ENCODE measurements at places on chromosomes 2 and 18.

GRCh38 chr18:63258749-63259566, 60.6 kb downstream of the BCL2 start:
- no peak for DNase-seq

DNA sequence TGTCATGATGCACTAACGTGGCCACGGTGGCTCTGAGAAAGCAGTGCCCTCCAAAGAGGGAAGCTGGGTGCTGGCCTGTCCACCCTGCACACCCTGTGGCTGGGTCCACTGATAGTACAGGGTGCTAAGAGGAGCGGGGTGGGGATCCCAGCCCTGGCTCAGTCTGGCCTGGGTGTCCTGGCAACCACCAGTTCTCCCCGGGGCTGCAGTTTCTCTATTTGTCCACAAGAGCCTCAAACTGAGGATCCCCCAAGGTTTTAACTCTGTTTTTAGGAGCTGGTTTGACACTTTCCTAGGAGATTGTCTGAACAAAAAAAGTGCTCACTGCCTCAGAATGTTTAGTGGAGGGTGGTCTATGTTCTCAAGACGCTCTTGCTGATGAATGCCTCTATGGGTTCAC, 29.0 kb downstream of the EDAR start:
- no peak for DNase-seq

DNA sequence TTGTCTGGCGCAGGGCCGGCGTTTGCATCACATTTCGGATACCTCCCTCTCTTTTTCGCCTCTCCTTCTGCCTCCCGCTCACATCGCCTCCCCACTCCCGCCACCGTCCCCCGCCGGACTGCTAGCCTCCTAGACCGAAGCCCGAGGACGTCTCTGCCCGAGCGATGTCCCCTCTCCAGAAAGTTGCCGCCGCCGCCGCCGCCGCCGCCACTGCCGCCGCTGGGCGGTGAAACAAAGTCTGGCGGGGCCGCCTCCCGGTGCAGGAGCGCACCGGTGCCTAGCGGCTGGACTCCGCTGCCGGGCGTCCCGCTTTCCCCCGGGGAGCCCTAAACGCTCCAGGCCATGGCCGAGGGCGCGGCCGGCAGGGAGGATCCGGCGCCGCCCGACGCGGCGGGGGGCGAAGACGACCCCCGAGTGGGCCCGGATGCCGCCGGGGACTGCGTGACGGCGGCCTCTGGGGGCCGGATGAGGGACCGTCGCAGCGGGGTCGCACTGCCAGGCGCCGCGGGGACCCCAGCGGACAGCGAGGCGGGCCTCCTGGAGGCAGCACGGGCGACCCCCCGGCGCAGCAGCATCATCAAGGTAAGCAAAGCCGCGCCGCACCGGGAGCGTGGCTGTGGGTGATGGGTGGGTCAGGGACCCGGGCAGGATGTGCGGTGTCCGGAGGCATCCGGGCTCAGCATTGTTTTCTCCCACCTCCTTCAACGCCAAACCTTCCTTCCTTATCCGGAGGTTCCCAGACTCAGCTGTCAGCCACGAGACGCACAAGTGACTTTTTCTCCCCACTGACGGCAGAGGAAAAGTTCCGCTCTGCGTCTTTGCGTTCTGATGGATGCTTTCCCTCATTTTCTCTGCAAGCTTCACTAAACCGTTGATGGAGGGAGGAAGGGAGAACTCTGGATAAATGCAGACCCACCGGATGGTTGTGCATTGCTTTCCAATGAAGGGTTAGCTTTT, 643 bp downstream of the PLCL1 start:
- peak; percentile 37 for DNase-seq

GRCh38 chr2:41870265-41870585, 177.6 kb upstream of the PKDCC start:
- DNase-seq, result no peak

- no peak for DNase-seq
Observed at GRCh38 chr2:11762799-11763461, 16.5 kb downstream of the LPIN1 start.

GRCh38 chr2:240259201-240259923, 118.9 kb upstream of the OTOS start:
- no peak for DNase-seq

DNA sequence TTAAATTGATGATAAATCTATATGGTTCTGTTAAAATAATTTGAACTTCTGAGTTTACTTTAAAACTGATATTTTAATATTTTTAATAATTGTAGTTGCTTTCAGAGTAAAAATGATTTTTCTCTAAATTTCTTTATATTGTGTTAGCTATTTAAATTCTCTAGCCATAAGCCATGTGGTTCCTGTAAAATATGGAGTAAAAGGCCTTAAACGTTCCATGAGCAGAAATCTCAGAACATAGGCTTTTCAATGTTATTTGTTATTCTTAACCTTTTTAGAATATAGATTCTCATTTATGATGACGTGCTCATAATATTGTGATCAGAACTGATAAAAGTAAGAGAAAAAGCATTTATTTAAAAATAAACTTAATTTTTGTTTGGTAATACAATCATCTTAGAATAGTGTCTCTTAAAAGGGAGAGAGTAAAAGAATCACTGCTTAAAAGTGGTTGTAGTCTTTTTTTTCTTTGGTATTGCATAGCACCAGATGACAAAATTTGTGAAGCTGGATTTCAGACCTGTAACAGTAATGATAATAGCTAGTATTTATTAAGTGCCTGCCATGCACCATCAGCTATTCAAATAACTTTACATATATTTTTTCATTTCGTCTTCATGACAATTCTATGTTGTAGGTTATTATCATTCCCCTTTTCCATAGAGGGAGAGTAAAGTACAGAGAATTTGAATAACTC, 2.7 kb downstream of the BMPR2 start:
- no peak for DNase-seq

DNA sequence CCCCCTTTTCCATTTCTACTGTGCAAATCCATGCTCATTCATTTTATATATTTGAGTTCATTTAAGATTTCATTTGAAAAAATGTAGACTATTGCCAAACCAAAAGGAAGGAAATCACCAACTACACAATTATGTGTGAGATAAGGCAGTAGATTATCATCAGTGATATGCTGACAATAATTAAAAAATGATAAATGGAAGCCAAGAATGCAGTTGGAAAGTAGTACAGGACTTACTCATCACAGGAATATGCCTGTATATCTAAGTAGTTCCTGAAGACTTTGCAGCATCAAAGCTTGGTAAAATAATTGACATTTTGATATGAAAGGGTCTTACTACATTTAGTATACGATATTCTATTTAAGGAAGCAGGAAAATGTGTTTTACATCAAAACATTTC, 166.1 kb upstream of the OTX1 start:
- DNase-seq, result no peak

DNA sequence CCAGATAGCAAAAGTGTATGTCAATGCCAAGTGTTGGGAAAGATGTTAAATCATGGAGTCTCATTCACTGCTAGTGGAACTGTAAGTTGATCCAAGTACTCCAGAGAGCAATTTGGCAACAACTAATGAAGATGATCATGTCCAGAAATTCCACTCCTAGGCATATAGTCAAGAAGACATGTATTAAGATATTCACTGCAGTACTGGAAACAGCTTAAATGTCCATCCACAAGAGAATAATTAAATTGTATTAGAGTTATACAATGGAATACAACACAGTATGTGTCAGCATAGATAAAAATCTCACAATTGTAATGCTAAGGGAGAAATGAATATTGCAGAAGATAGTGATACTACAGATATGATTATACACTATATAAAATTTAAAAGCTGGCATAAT, 15.2 kb upstream of the LBH start:
- no peak for DNase-seq

DNA sequence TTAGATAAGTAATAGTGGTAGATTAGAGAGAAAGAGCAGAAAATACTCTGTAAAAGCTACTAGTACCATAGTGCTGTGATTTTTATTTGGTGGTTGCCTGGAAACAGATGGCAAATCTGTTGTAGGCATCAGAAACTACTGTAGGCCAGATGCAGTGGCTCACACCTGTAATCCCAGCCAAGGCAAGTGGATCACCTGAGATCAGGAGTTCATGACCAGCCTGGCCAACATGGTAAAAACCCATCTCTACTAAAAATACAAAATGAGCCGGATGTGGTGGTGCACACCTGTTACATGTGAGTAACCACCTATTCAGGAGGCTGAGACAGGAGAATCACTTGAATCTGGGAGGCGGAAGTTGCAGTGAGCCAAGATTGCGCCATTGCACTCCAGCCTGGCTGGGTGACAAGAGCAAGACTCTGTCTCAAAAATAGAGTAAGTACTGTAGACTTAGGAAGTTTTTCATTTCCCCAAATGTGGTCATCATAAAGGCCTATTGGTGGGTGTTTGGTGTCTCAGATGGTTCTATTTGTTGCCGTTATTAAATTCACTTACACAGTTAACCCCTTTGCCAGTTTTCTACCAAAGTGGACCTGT, 79.6 kb downstream of the SPTBN1 start:
- DNase-seq, result no peak

GRCh38 chr2:127140538-127140937, 33.6 kb upstream of the BIN1 start:
- no peak for DNase-seq

- no peak for DNase-seq
Observed at GRCh38 chr2:58293056-58293455, 51.9 kb upstream of the FANCL start.

DNA sequence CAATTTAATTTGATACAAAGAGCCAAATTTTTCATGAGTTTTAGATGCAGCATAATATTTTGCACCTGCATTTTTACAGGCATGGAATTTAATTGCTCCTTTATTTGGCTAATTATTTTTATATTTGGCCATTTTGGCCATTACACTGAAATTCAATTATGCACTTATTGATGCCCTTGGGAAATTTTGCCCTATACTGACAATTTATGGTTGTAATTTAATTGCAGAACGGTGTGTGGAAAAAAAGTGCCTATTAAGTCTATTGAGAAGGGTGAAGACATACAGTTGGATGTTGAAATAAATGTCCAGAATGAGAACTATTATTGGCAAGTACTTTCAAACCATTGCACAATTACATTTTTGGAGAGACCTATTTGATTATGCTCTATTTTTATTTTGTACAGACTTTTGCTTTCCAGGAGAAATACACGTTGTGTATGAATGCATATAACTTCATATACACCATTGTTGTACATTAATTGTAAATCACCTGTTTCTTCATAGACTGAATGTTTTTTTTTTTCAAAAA, 1319.3 kb upstream of the CDH2 start:
- no peak for DNase-seq

- DNase-seq, result no peak
Observed at GRCh38 chr18:61544178-61544577, 210.9 kb downstream of the CDH20 start.

- DNase-seq, result no peak
Observed at GRCh38 chr2:493228-493627, 184.0 kb downstream of the TMEM18 start.

- DNase-seq, result no peak
Observed at GRCh38 chr2:127087791-127088495, 19.0 kb downstream of the BIN1 start.

DNA sequence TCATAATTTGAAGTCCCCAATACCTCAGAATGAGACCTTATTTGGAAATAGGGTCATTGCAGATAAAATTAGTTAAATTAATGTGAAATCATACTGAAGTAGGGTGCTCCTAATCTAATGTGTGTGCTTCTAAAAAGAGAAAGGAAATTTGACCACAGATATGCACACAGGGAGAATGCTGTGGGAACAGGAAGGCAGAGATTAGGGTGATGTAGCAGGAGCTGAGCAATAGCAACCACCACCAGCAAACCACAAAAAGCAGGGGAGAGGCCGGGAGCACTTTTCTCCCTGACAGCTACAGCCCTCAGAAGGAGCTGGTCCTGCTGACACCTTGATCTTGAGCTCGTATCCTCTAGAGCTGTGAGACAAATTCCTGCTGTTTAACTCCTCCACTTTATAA, 24.6 kb upstream of the SCG2 start:
- no peak for DNase-seq

GRCh38 chr2:222930862-222931261, 70.0 kb downstream of the ACSL3 start:
- DNase-seq, result no peak

GRCh38 chr2:144229296-144229695, 290.6 kb downstream of the ZEB2 start:
- DNase-seq, result no peak

- DNase-seq, result no peak
Observed at GRCh38 chr2:95296880-95297487, at the start of gene KCNIP3. Gene KCNIP3 (plus strand): TSS chr2:95297347. CDS start chr2:95297439, 92 bp downstream.

DNA sequence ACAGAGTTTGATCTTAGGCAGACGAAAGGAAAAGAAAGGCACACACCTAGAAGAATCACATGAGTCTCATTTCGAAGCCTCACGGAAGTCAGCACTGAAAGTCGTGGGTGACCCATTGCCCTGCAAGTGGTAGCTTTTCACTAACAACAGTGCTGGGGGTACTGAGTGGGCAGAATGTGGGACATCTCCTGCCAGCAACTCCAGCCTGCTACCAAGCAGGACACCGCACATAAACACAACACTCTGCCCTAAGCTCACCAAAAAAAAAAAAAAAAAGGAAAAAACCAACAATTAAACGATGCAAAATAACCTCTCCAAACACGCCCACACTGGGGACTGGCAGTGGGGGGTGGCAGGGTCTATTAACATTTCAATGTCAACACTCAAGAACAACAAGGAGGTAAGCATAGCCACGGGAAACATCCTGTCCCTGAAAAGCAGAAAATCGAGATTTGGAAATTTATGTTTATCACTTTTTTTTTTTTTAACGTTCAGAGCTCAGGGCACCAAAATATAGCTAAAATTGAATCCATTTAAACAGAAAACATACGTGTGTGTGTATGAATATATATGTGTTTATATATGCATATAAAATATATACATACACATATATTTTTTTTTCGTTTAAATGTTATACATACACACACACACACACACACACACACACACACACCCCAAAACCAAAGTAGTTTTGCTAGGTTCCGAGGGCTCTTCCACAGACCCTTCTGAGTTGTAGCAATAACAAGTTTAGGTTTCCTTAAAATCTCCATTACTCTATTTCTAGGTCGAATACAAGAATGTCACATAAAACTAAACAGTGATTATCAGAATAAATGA, 2.2 kb downstream of the INO80D start:
- DNase-seq, result peak; percentile 32

DNA sequence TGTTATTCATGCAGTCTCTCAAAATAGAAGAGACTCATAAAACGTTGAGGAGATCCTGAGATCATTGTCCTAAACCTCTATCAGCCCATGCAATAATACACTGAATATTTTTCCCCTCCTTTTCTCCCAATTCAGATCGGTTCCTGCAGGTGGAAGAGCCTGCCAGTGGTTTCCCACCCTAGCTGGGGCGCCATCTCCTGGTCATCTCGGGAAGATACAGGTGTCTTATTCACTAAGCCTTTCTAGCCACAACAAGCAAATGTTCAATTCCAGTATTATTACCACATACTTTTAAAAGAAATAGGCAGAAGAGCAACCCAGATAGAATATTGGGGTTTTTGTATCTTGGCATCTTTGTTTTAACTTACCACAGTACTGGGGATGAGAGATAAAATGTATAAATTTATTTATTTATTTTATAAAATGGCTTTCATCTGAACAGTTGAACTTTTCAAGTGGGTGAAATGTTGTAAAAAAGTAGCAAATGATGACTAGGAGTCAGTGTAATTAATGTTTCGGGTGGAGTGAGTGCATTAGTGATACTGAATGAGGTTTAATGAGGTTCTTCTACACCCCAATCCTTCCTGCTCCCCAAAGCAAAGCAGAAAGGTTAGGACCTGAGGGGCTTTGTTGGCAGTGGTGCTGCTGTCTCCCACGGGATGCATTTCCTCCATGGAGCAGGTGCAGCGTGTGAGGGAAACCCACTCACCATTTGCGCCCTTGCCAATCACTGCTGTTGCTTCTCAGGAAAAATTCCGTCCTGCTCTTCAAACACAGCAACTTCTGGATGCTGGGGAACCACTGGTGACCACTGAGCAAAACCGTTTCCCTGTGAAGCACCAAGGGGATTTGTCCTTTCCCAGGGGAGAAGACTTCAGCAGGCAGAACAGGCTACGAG, 147.1 kb upstream of the FHL2 start:
- peak; percentile 74 for DNase-seq
